Activated T-cell treated with anti-CD3 and anti-CD28 coated beads for 1 hour (primary cell): ENCODE measurements at places on chromosomes 5 and 9.

- no peak for DNase-seq
Measured at GRCh38 chr5:149680810-149681221, 49.3 kb upstream of the PPARGC1B start.

DNA sequence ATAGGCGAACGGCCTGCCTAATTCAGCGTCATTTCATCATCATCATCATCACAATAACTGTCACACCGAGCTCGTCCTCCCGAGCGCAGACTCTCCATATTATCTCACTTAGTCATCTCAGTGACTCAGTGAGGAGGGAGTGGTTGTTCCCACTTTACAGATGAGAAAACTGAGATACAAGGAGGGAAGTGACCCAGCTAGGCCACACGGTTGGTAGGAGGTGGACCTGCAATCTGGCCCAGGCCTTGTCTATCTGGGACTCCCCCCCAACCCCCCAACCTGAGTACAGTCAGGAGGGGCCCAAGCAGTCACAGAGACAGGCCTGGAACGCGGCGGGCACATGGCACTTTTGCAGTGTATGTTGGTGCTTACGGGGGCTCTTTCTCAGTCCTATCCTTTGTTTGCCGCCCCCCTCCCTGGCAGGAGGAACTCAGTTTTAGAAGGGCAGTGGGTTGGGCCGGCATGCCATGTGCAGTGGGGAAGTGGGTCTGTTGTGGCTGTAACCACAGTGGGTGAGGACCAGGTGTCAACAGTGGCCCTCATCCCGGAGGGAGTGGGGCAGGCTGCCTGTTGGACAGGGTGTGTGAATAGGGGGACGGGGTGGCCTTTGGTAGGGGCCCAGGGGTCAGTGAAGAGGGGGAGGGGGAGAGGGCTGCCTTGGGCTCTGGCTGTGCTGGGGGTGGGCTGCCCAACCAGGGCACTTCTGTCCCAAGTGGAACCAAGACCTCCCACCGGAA is 1.7 kb upstream of the RXRA start:
- no peak for DNase-seq

DNA sequence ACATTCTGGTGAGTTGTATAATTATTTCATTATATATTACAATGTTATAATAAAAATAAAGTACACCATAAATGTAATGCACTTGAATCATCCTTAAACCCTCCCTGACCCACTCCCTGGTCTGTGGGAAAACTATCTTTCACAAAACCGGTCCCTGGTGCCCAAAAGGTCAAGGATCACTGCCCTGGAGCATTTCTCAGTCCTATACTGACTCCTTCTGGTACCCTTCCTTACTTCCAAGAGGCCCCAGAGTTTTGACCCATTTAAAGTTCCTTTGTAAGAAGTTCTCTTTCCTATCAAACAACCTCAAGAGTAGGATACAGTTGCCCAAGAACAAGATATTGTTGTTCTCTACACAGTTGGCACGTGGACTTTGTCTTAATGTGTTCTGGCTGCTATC is 88.9 kb upstream of the TRPM3 start:
- DNase-seq = no peak

DNA sequence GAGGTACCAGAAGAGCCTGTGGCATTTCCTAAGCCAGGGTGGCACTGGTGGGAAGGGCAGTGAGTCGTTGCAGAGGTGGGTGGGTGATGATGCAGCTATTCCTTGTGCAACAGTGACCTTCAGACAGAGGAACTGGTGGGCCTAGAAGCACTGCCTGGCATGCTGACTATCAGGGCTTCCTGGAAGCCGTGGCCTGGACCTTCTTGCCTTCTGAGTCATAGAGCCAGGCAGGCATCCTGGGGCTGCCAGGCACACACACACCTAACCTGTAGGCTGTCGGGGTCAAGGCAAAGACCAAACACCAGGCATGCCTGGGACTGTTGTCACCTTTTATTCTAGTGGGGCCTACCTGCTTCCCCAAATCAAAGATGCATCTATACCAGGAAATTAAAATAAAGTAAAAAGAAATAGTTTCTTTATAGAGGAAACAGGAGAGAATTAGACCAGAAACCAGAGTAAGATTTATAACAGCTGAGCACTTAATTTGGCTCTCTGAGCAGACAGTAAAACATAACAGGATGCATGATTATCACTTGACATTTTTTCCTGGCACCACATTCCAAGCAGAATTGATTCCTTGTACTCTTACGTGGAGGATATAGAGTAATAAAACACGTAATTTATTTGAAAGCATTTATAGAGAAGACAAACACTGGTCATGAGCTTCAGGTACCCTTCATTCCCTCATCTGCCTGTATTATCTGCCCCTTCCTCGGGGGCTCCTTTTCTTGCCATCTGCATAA is 25.1 kb downstream of the NANS start:
- no peak for DNase-seq

- no peak for DNase-seq
Measured at GRCh38 chr5:78003450-78003849, 227.3 kb upstream of the TBCA start.

DNA sequence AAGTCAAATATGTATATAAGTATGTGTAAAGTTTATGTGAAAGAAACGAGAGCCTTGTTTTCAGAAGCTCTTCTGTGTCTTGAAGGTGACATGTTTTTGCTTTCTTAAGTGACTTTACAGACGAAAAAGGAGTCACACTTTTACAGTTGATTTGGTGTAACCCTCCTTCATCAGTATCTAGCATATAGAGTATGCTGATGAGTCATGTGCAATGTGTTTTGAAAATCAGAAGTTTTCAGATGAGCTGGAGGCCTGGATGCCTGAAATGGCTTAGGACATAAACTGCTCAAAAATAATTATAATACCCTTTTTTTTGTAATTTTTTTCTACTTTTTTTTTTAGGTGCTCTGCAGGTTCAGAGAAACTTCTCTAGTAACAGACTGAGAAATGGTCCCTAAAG is 209.5 kb downstream of the CD180 start:
- no peak for DNase-seq

GRCh38 chr5:135344349-135344748 is 54.7 kb downstream of the MACROH2A1 start:
- DNase-seq = no peak
